Activated T-helper 1 cell treated with anti-CD3 and anti-CD28 coated beads, Interleukin-12 subunit alpha, Interleukin-12 subunit beta, Interleukin-2, Interleukin-4 antibody, amounts not matched to agents 30 ng/mL and 10 ng/mL and 1 ng/mL, durations not matched to agents 14 hours and 24 hours and 36 hours (primary cell): ENCODE measurements at places on chromosomes 11 and 22. TPM values are rescaled to one million over a fixed set of nuclear protein-coding genes. Genes with fewer than 3 reads are reported as not detected.

Gene SLC15A3
- 1.7 and 2.0 TPM in 2 replicates for total RNA-seq

DNA sequence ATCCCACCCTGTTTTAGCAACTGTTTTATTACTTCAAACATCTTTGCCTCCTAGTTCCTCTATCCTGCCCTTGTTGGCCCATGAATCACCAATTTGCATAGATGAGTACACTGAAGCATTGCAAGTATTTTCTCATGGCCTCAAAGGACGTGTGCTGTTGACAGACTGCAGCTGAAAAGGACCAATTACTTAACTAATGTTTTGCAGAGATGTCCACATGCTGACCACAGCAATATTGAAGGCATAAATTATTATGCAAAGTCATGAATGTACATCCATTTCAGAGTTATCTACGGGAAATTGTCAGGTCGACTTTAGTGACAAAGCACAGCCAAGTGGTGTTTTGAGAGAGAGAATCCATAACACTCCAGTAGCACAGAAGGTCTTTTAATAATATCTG lies 64.8 kb downstream of the CADM1 start:
- no peak for DNase-seq

Gene SYT9
- total RNA-seq, result not detected in 2 replicates

Gene LRP4
- total RNA-seq, result 0.08 and 0.15 TPM in 2 replicates

- DNase-seq, result no peak
These were observed at the start of gene PNPLA5 for GRCh38 chr22:43891360-43892182. TSS of gene PNPLA5 (minus strand) at chr22:43892013. CDS start at chr22:43891880, 133 bp downstream.

Gene ANO5
- not detected in 2 replicates for total RNA-seq

DNA sequence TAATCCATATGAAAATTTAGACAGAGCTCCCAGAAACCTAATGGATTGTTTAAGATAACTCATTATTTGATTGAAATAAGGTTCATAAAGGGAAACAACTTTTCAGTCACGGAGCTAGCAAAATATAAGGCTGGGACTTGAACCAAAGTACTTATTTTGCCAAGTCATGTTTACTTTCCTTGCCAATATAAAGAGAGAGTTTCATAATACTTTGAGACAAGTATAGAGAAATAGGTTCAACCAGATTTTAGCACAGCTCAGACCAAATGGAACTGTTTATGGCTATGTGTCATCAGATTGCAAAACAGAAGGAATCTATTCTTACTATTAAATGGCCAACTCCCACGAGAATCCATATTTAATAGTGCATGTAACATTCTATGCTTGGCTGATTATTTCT lies 1517.5 kb upstream of the TENM4 start:
- DNase-seq, result no peak

- no peak for DNase-seq
These were observed 1079.0 kb upstream of the TENM4 start for GRCh38 chr11:80519596-80520506.

- no peak for DNase-seq
These were observed 168.0 kb downstream of the PGR start for GRCh38 chr11:100961633-100962032.

DNA sequence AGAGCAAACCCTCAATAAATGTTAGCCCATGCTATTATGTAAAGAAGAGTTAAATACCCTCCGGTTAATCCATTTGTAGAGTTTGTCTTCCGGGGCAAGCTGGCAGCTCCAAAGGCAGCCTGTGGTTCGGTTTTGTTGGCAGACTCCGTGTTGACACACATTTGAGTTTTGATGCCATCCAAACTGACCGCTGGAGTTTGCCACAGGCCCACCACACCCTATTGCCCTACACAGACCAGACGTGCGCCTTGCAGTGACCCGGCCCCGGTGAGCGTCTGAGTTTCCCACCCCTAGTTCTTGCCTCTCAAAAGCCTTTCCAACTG lies 25.1 kb downstream of the ELFN2 start:
- DNase-seq, result no peak

DNA sequence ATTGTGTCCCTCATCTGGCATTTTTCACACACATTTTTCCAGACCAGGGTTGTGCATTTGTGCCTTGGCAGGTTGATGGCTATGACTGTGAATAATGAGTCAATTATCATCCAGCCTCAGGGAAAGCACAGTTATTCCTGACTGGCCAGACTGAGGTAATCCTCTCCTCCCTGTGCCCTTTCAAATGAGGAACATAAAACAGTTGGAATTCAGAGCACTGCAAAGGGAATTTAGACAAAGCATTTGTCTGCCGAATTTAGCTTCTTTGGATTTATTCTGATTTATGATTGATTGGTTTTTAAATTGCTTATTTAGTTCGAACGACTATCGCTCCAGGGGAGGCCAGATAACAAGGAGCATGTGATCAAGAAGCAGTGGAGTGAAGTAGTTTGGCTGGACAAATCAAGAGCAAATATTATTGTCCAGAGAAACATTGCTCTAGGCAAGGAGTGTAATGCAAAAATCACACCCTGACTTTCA lies 30.8 kb upstream of the RAG2 start:
- no peak for DNase-seq

Gene SLC25A18
- total RNA-seq, result not detected in 2 replicates

Gene KMT5B
- total RNA-seq, result 32.1 and 37.3 TPM in 2 replicates

Gene PMM1
- 21.4 and 22.6 TPM in 2 replicates for total RNA-seq

DNA sequence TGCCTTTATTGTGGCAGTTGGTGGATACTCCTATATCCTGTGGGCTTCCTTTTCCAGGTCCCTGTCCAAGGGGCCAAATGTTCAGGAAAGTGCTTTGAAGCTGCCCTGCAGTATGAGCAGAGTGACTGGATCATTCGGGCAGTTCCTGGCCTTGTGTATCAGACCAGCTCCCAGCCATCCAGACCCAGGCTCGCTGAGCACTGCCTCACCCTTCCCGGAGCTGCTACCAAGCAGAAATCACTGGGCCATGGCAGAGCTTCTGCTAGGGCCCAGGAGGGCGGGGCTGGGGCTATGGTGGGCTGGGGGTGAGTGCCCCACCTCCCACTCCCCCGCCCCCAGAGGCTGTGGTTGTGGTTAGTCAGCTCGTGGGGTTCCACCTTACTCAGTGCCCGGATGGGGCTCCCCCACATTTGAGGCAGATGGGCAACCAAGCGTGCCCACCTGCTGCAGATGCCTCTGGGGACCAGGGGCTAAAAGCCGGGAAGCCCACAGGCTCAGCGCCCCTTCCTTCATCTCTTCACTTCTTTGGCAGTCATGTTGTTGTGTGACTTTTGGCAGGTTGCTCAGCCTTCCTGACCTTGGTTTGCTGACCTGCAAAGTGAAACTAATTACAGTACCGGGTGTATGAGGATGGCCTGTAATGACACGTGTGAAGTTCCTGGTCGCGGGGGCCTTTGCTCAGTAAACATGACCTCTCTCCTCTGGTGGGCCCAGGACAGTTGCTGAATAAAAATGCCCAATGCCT lies 2.1 kb upstream of the LRRC32 start:
- no peak for DNase-seq

GRCh38 chr11:19259487-19260345 lies 19.0 kb upstream of the E2F8 start:
- DNase-seq, result peak; percentile 36

Gene TBX10
- not detected in 2 replicates for total RNA-seq

GRCh38 chr22:26767351-26768155 lies 110.2 kb downstream of the MIAT start:
- DNase-seq, result no peak

Gene TREH
- total RNA-seq, result not detected in 2 replicates

- DNase-seq, result no peak
These were observed 143.5 kb downstream of the NXPE2 start for GRCh38 chr11:114821621-114822412.

DNA sequence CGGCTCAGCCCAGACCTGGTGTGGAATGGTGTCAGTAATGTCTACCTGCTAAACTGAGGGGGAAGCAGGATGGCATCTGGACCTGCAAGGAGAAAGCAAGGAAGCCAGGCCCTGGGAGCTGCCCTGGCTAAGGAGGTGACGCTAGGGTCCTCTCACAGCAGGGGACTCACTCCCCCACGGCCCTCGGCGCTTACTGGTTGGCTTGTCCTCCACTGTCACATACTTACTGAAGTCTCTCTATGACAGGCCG lies 48.9 kb downstream of the TPBGL start:
- DNase-seq, result no peak

Gene CSF2RB
- 11.7 and 11.8 TPM in 2 replicates for total RNA-seq

GRCh38 chr22:17788528-17789378 lies 14.5 kb upstream of the BID start:
- no peak for DNase-seq

- DNase-seq, result no peak
These were observed 415.3 kb upstream of the CADM1 start for GRCh38 chr11:115919341-115920091.

Gene PDGFD
- total RNA-seq, result not detected in 2 replicates
